ENCODE measurements at places on chromosomes 11 and 22. TPM values are rescaled to one million over a fixed set of nuclear protein-coding genes. Genes with fewer than 3 reads are reported as not detected.

The PARVB gene
- 21.2 TPM for total RNA-seq

The DBX1 gene
- not detected for total RNA-seq

The MUC5B gene
- not detected for total RNA-seq

The HBG1 gene
- total RNA-seq: not detected

The EML3 gene
- 55.2 TPM for total RNA-seq

The PPM1F gene
- total RNA-seq: 26.2 TPM

The GRK2 gene
- 36.1 TPM for total RNA-seq

The ARL2 gene
- total RNA-seq: 83.7 TPM

- no peak for DNase-seq
Measured at GRCh38 chr11:59193587-59194130, 19.1 kb downstream of the MPEG1 start.

- DNase-seq: no peak
Measured at GRCh38 chr11:78853521-78853920, 278.9 kb upstream of the NARS2 start.

DNA sequence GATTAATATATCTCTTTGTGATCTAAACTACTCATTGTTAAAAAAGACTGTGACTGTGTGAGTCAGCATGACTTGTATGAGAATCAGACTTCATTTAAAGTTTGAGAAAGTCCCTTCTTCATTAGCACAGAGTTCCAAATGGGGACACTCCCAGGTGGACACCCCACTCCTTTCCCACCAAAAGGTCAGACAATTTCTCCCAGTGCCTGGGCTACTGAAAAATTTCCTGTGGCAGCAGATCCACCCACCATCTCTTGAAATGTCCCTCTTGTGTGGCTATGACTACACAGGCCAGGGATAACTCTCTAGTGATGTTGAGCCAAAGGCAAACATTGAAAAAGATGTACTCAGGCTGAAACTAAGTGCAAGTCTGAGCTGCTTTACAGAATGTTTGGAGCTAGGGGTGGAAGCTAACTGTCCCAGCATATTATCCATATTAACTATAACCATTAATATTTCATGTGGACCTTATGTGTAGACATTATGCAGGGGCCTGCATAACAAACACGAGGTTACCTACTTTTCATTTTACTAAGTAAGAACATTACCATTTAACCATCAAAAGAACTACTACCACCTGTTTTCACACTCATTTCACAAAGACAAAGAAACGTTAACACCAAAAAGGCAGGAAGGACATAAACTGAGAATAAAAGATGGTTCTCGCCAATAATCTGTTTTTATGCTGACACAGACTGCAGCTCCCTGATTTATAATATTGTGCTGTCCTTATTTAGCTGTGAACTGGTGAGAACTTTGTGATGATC lies 44.8 kb downstream of the MMP20 start:
- no peak for DNase-seq

DNA sequence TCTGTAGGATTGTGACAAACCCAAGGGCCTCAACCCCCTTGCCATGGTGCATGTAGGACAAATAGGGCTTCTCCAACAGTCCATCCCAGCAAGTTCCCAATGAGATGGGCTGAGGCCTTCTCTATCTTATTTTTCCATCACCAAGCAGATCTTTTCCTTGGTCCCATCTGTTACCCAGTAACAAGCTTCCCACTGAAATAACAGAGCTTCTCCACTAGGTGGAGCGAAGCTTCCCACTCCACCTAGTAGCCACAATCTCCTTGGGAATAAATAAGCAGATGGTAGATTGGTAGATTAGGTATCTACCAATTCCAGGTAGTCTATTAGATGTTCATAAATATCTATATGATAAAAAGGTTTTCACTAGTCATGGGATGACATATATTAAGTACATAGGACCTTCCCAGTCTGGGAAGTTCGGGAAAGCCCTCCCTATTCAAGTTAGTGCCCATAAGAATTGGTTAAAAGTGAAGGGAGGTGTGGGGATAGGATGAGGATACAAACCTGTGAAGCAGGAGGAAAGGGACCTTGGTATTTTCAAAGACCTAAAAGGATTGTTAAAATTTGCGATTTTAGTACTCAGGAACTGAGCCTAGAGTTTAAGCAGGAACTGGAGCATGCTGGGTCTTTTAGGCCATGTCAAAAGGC lies 5.9 kb upstream of the OR52L1 start:
- DNase-seq: no peak

- no peak for DNase-seq
Measured at GRCh38 chr22:19923914-19924513, 17.6 kb upstream of the COMT start.

DNA sequence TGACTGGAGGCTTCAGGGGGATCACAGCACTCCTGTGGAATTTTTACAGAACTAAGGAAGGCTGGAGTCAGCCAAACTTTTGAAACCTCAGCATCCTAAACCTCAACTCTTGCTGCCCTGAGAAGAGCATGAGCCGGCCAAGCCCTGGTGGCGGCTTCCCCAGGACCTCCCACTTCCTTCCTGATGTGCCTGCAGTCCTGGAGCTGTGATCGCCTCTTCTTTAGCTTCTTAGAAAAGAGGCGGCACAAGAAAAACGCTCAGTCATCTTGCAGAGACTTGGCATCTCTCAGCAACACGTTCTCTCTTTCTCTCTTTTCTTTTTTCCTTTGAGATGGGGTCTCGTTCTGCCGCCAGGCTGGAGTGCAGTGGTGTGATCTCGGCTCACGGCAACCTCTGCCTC lies 40.4 kb upstream of the AMPD3 start:
- no peak for DNase-seq

GRCh38 chr11:12467610-12468009 lies 90.2 kb downstream of the PARVA start:
- no peak for DNase-seq

DNA sequence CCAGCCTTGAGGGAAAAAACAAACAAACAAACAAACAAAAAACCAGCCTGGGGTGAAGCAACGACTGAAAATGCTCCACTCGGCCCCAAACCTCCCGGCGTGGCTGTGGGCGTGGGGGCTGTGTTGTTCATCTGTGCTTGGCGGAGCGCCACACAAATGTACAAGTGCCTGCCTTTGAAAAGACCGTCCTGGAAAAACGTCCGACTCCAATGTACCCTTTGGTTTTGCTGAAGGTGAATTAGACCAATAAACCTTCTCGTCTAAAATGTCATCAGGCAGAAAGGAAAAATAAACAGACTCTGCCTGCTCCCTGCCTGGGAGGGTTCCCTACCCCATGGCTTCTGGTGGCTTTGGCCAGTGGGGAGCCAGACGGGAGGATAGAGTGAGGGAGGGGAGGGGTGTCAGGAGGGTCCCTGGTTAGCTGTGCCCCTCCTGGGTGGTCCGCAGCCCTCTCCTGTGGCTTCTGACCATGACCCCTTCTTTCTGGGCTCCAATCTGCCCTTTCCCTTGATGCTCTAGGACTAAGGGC lies 93.9 kb downstream of the TRMU start:
- no peak for DNase-seq

DNA sequence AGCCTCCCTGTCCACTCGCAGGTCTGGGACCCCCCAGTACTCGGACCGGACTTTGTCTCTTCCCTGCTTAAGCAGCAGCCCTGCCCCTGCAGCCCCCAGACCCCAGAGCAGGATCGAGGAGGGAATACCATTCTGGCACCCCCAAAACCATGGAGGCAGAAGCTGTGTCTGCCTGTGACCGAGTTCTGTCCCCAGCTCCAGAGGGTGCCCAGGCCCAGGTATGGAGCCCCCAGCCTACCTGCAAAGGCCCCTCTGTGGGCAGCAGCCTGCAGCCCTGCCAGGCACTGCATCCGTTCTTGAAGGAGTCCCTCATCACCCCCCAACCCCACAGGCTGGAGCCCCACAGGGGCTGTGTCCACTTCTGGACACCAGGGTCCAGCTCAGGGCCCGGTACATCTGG lies 163.8 kb downstream of the BRD1 start:
- DNase-seq: no peak

DNA sequence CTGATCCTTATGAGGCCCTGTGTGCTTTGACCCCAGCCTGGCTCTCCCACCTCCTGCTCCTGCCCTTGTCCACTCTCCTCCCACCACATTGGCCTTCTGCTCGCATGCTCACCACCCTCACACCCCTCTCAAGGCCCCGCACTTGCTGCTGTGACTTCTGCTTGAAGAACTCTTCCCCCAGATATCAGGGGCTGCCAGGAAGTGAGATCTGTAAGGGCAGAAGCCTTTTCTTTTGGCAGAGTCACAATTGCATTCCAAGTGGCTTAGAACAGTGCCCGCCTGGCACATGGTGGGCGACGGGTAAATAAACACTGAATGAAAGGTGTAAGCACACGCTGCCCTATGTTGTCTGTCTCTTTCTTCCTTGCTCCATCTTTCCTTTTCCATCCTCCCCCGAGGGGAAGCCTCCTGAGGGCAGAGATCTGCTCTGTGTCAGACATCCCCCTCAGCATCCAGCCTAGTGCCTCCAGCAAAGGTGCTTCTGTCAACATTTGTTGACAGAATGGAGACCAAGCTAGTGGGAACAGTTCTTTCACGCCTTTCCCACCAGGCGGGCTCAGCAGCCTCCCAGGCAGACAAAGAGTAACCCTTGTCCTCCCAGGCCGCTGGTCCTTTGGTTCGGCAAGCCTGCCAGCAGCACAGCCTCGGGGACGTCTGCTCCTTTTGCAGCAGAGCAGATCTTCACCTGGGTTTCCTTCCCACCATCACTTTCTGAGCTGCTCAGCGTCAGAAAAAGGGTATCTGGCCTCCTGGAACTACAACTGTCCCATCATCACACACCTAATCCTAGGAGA lies 10.0 kb upstream of the PEX26 start:
- DNase-seq: peak; percentile 75

- no peak for DNase-seq
Measured at GRCh38 chr11:2975594-2975993, 16.5 kb downstream of the NAP1L4 start.

GRCh38 chr11:1770528-1770927 lies 6.8 kb upstream of the CTSD start:
- DNase-seq: no peak

DNA sequence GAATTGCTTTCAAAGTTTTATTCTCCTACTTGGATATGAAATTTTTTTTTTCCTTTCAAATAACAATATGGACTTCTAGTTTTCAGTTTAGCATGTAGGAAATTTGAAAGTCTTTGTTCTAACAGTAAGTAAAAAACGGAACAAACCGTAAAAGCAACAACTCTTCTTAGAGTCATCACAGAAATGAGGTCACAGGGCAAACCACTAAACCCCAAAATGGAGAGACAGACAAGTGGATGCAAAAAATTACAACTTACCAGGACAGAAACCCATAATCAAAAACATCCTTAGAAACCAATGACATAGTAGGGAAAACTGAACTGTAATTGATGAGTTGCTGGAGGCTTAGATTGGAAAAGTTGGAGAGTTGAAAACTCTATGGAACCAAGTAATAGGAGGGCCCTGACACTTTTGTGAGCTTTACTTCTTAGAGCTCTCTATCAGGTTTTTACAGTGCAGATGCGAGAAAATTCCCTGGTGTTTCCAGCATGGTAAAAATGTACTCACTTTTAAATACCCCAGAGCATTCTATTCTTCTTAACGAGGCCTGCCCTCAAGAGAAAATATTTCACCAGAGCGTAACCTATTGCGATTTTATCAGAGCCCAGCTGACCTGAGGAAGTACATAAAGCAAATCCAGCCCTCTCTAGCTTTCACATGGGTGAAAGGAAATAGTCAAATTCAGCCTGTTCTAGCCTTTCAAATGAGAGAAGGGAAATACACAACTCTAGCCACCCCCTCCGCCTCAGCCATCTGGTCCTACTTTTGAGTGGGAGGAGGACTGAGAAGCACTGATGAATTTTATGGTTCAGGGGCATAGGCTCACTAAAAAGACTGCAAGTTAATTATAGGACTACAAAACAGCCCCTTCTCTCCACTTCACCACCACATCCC lies 39.1 kb downstream of the CASP12 start:
- no peak for DNase-seq

GRCh38 chr22:49724030-49724892 lies 103.4 kb downstream of the BRD1 start:
- DNase-seq: peak; percentile 90
